AG09319 (cell line): ENCODE measurements at places on chromosomes 2 and 18.

DNA sequence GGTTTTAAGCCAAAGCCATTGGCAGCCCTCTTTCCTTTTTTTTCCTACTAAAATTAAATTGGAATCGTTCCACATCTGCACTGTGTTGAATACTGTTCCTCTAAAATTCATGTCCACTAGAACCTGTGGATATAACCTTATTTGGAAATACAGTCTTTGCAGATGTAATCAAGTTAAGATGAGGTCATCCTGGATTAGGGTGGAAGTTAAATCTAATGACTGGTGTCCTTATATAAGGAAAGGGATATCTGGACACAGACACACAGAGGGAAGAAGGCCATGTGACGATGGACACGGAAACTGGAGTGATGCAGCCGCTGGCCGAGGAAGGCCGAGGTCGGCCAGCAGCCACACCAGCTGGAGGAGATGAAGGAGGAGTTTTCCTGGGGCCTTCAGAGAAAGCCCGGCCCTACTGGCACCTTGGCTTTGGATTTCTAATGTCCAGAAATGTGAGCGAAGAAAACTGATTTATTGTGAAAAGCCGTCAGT, 49.4 kb downstream of the LONRF2 start:
- DNase-seq, result no peak

- DNase-seq, result no peak
Observed at GRCh38 chr2:241844831-241845578, 13.7 kb downstream of the PDCD1 start.

DNA sequence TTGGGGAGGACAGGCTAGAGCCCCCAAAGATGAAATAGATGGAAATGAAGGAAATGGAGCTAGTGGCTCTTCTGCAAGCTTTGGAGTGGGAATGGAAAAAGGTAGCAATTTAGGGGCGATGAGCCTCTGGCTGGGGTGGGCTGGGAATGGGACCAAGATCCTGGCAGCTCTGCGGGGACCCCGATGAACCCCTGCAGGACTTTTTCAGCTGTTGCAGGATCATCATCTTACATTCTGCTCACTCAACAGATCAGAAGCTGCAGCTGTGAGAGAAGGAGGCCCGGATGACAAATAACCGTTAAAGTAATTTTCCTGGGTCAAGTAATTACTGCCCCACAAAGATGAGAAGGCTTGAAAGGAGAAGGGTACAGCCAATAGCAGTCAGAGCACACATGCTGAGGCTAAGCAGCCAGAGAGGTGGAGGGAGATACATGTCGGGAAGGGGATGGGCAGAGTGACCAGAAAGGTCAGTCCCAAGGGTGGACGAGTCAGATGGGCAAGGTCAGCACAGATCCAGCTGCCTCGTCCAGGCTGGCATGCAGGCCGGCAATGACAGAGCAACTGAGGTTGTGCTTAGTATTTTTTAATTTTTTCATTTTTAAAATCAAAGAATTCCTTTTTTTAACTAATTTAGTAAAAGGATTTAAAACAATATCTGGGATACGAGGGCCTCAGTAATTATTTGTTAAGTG, 245.0 kb upstream of the RAB6C start:
- DNase-seq, result no peak

DNA sequence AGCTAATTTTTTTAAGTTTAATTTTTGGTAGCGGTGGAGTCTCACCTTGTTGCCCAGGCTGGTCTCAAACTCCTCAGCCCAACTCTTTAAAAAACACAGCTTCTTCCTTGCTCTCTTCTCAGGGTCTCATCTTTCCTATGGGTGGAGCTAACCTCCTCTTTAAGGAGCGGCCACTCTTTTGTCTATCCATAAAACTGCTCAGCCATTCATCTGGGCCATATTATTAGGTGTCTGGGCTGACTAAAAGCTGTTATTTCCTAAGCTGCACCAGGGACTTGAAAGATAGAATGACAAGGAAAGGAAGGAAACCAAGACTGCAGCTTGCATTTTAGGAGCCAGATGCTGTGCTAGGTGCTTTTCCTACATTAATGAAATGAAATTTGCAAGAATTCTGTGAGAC, 35.8 kb upstream of the THOC1 start:
- DNase-seq, result no peak

DNA sequence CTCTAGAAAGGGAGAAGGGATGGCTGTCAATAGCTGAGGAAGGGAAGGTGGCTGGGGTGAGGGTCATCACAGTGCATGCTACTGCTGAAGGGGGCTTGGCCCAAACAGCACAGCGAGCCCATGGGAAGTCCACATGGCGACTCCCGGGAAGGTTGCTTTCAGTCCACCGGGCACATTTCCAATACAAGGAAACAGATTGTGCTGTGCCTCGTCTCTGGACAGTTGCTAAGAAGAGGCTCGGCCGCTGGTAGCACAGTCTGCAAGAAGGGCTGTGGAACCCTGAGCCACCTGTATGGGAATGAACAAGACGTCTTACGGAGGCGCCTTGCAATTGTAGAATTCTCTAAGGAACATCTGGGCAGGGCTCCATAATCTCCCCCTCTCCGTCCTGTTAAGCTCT, 123.1 kb downstream of the CELF4 start:
- no peak for DNase-seq

DNA sequence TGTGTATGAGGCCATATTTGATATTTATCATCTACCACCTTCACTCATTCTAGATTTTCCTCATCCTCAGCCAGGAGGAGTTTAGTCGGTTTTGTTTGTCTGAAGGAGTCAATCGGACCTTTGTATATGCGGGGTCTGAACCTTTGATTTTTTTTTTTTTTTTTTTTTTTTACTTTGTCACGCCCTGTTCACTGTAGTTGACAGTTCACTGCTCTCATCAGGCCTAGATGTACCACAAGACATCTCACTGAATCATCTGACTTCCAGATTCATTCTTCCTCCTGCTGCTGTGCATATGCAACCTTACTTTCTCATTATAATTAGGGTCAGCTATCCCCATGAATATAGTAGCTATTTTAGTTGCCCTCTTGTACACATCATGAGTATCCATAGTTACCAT, 133.2 kb downstream of the ARHGAP15 start:
- no peak for DNase-seq

GRCh38 chr2:240392084-240392947, 43.1 kb upstream of the GPC1 start:
- DNase-seq, result peak; percentile 16

DNA sequence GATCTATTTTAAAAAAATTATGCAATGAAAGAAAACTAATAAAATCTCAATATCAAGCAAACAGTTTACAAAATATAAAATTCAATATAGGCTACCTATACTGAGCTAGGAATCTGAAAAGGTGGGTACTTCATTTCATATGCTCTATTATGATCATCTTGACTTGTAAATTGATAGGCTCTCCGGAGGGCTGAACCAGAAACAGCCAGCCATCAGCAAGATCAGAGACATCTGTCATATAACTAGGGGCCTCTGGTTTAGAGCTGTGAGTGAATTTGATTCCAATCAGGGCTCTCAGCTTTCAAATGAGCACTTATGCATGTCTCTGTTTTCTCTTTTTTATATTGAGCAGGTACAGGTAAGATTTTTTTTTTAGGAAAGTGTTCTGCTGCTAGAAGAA, 114.2 kb downstream of the SPHKAP start:
- no peak for DNase-seq

GRCh38 chr18:58208207-58208932, 164.3 kb downstream of the NEDD4L start:
- DNase-seq, result no peak

DNA sequence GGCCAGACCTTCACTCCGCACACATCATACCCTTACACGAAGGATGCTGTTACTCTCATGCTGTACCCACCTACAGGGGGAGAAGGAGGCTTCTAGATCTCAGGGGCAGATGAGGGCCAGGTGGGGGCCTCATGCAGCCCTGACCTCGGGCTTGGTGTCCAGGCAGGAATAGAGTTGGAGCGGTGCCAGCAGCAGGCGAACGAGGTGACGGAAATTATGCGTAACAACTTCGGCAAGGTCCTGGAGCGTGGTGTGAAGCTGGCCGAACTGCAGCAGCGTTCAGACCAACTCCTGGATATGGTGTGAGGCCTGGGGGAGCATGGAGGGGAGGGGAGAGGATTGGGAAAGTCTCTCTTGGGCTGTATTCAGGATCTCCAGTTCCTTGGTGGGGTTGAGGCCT, 4.0 kb upstream of the RNF181 start:
- no peak for DNase-seq

- no peak for DNase-seq
Observed at GRCh38 chr2:141498561-141498960, 632.3 kb downstream of the LRP1B start.

- DNase-seq, result peak; percentile 65
Observed at GRCh38 chr2:101843048-101843447, 145.5 kb downstream of the MAP4K4 start.

DNA sequence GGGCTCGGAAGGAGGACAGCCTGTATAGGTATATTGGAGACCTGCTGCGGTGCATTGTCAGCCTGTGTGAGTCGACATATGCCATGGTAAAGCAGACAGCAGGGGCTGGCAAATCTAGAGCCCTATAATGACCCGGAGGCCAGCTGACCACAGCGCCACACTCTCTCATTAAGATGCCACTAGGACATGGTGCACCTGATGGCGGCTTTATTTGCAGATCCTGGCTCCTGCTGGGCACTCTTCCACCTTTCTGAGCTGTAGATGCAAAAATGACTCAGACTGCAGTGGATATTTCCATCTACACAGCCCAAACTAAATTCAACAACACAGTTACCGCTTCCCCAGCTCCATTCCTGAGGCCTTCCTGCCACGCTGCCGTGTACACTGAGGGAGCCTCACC, 389.9 kb downstream of the TNS1 start:
- no peak for DNase-seq

DNA sequence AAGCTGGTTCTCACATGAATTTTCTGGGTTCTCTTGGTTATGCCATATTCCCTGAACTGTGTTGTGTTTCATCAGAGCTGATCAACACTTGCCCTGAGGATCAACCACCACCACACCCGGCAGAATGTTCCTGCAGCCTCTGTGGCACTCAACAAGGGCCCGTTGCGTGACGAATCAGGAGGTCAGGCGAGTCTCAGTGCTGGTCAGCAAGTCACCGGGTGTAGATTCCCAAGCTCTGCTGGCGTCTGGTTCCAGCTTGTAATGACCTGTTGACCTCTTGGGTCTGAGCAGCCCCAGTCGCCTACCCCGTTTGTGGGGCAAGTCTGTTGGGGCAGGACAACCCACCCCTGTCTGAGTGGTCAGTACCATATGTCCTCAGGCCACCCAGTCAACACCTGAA, 46.0 kb downstream of the ADCY3 start:
- no peak for DNase-seq

DNA sequence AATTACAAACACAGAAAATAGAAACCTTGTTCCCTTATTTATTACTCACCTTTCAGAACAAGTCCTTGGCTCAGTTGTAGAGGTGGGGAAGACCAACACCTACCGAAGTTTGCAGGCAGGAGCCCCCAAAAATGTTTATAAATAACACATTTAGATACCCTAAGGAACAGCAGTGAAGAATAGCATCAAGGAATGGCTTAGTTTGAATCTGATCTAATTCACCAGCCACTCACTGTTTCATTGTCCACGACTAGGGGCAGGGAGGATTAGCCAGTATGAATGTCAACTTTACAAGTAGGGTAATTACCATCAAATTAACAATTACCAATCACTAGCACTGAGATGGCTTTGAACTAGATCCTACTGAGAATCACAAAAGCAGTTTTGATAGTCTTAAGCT, 65.4 kb downstream of the PRPF40A start:
- no peak for DNase-seq

GRCh38 chr2:38030635-38031355, 45.2 kb downstream of the CYP1B1 start:
- no peak for DNase-seq

DNA sequence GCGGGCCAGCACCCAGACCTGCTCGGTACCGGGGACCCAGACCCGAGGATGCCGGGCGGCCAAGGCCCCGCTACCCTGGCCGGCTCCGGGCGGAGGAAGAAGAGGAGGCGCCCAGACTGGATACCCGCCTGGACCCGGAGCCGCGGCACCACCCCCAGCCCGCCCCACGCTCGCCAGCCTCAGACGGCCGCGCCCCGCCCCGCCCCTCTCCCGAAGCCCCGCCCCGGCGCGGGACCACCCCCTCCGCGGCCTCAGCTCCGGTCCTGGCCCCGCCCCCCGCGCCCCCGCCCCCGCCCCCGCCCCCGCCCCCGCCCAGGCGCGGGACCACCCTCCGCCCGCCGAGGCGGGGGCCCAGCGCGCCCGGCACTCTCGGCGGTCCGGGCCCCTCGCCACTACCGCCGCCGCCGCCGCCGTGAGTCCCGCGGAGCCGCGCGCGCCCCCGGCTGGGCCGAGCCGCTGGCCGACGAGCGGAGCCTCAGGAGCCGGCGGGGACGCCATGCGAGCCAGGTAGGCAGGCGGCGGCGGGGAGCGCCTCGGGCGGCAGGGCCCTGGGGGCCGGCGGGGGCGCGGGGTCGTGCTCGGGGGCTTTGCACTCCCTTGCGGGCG, at the start of gene SH3BP4:
Gene SH3BP4 (plus strand): TSS at position 354 of the 606 bp plus-strand sequence. CDS start 82,986 bp downstream, outside the sequence.
- peak; percentile 51 for DNase-seq

DNA sequence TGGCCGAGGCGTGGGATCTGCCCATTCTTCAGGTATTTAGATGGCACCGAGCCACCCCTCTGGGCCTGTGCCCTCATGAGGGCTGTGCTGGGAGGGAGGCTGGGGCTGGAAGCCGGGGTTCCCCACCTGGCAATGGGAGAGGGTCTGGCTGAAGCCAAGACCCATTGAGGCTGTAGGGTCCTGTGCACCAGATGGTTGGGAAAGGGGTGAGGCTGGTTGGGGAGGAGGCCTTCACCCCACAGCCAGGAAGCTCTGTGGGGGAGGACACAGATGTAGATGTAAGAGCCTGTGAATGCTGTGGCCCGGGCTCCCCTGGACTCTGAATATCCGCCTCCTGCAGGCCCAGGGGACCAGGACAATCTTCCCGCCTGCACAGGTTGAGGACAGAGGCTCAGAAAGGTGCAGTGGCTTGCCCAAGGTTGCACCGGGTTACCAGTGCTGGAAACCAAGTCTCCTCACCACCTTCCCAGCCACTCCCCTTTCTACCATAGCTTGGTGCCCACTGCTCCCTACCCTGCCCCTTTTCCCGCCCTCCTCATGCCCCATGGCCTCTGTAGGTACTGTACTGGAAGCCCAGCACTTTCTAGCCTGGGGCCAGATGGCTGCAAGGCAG, 49.7 kb downstream of the PDCL3 start:
- DNase-seq, result no peak

GRCh38 chr2:71578767-71579342, 125.5 kb downstream of the DYSF start:
- DNase-seq, result peak; percentile 8

GRCh38 chr18:43422518-43422917, 145.2 kb upstream of the SYT4 start:
- DNase-seq, result no peak
